ENCODE measurements at places on chromosomes 2 and 18.
A peak's percentile ranks its signal among the peaks of the same experiment; 100 is the strongest.

- DNase-seq = no peak
These were observed 153.2 kb upstream of the MSH6 start for GRCh38 chr2:47629501-47630460.

GRCh38 chr2:110854355-110855081 is 122.1 kb downstream of the ACOXL start:
- DNase-seq = no peak

GRCh38 chr18:59744271-59744721 is 47.1 kb upstream of the CCBE1 start:
- no peak for DNase-seq

GRCh38 chr2:26298638-26299393 is 47.1 kb upstream of the SELENOI start:
- DNase-seq = peak; percentile 1

DNA sequence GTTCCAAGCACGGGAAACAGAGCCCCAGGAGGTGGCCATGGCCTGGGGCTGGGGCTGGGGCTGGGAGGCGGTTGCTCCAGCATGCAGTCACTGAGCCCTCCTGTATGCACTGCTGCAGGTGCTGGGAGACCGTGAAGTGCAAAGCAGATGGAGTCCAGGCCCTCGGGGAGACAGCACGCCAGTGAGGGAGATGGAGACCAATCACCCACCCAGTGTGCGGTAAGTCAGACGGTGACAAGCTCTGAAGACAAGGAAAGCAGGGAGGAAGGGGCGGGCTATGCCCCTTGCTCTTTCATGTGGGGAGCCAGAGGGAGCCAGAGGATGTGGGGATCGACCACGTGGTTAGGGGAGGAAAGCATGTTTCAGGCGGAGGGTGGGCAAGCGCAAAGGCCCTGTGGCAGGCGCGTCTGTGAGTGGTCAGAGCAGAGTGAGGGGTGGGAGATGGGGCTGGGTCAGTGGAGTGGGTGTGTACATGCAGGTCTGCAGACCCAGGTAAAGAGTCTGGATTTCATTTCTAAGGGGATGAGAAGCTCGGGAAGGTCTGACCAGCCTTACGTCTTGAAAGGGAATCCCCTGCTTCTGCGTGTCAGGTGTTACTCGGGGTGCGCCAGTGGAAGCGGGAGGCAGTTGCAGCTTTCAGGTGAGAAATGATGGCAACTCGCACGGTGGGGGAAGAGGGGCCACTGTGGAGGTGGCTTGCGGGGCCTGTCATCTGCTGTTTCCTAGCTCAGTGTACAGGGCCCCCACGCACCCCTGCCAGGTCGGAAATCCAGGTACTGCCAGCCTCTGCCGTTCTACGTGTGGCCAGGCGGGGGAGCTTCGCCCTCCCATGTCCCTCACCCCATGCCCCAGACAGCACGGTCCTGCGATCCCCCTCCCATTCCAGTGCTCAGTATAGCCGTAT is 19.4 kb downstream of the RRM2 start:
- no peak for DNase-seq
